ENCODE measurements at places on chromosomes 1 and 21. TPM values are rescaled to one million over a fixed set of nuclear protein-coding genes. Genes with fewer than 3 reads are reported as not detected.

DNA sequence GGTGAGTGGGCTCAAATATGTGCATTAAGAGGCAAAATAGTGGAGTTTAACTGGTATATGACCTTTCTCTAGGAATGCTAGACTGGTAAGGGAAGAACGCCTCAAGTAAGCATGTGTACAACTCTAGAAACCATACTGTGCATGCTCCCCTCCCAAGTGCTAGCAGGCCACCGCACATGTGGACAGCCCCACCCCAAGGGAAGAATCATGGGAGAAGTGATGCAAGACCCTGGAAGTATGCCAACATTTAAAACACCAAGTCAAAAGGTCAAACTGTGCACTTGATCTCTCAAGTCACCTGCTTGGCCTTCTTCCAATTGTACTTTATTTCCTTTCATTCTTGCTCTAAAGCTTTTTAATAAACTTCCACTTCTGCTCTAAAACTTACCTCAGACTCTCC, 120.4 kb downstream of the WDR3 start:
- no peaks in the 10 kb centered on the region for H3K27me3 ChIP-seq
- H3K4me1 ChIP-seq, result no peaks in the 10 kb centered on the region
- H3K36me3 ChIP-seq, result no peaks in the 10 kb centered on the region
- no peak overlapping the region for H3K27ac ChIP-seq

DNA sequence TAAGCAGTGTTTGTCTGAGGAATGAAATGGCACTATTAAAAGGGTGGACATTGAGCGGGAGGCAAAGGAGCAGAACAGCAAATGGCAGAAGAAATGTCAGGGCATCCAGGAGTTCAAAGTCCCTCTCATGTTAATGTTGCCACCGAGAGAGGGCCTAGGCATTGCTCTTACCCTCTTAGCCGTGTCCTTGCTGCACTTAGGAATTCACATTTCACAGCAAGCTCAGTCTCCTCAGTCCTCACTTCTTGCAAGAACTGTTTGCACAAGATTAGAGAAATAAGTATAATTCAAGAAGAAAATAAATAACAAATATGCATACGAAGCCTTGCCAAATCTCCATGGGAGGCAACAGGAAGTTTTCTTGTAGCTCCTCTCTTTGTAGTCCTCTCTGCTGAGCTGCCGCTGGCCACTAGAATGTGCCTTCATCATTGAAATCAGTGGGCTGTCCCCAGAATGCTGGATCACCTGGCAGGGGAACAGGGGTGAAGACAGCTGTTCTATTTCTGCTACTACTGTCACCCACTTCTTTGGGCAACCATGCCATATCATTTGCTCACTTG, 205.8 kb downstream of the ZNF326 start:
- H3K36me3 ChIP-seq, result no peaks in the 10 kb centered on the region
- H3K4me1 ChIP-seq, result peaks cover 2% of the 10 kb centered on the region
- DNase-seq, result no peak
- no peak overlapping the region for H3K4me3 ChIP-seq

- peaks cover 6% of the 10 kb centered on the region for H3K4me1 ChIP-seq
- no peaks in the 10 kb centered on the region for H3K36me3 ChIP-seq
- H3K27ac ChIP-seq, result no peak overlapping the region
- peaks cover 27% of the 10 kb centered on the region for H3K27me3 ChIP-seq
- no peak for DNase-seq
Observed at GRCh38 chr1:202259705-202260104, 66.1 kb downstream of the LGR6 start.

- no peaks in the 10 kb centered on the region for H3K36me3 ChIP-seq
- H3K27me3 ChIP-seq, result no peaks in the 10 kb centered on the region
- H3K4me1 ChIP-seq, result peaks cover 6% of the 10 kb centered on the region
- H3K27ac ChIP-seq, result no peak overlapping the region
- no peak overlapping the region for H3K4me3 ChIP-seq
Observed at GRCh38 chr1:13813398-13814012, 113.5 kb downstream of the PRDM2 start.

DNA sequence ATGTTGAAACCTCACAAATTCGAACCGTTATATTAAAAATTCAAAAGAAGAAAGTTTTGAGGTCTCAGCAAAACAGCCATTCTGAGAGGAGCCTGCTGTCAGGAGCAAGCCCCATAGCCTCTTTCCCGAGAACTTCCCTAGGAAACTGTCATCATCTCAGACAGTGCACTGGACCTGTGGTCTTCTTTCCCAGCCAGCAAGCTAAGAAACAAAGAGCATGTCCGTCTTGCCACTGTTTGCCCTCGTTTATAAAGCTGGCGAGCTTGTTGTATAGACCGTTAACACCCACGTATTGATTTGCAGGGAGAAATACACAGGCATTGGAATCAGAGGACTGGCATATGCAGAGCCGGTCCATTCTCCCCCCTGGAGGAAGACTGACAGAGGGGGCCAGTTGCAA, 407.0 kb downstream of the NPHP4 start:
- H3K27me3 ChIP-seq, result peaks cover 2% of the 10 kb centered on the region
- H3K36me3 ChIP-seq, result no peaks in the 10 kb centered on the region
- no peaks in the 10 kb centered on the region for H3K4me1 ChIP-seq

GRCh38 chr1:172405912-172406311, 14.6 kb upstream of the C1orf105 start:
- peaks cover 3% of the 10 kb centered on the region for H3K27me3 ChIP-seq
- no peak overlapping the region for H3K4me3 ChIP-seq
- H3K36me3 ChIP-seq, result no peaks in the 10 kb centered on the region
- H3K27ac ChIP-seq, result no peak overlapping the region
- H3K4me1 ChIP-seq, result peaks cover 6% of the 10 kb centered on the region
- DNase-seq, result no peak

DNA sequence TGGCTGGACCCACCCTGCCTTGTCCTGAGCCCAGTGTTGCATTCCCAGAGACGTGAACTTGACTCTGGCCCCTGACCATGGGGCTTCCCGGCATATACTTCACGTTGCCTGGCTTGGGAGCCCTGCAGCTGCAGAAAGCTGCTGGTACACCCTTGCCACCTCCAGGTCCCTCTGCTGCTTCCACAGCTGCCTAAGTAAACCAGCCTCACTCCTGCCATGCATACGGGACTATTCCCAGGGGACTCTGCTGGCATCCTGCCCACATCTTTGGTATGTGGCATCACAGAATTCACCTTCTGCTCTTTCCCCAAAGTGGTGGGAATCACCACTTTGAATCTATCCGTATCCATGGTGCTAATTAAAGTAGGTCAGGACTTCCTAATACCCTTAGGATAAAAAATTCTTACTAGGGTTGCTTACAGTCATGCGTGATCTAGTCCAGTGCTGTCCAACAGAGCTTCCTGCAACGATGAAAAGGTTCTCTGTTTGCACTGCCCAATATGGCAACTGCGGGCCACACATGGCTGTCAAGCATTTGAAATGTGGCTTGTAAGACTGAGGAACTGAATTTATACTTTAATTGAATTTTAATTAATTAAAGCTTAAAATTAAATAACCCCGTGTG, 203.0 kb downstream of the GRIK3 start:
- no peaks in the 10 kb centered on the region for H3K27me3 ChIP-seq
- no peak overlapping the region for H3K4me3 ChIP-seq
- DNase-seq, result no peak
- no peaks in the 10 kb centered on the region for H3K36me3 ChIP-seq

- DNase-seq, result no peak
- no peak overlapping the region for H3K27ac ChIP-seq
- no peak overlapping the region for H3K4me3 ChIP-seq
- H3K27me3 ChIP-seq, result no peaks in the 10 kb centered on the region
- peaks cover 19% of the 10 kb centered on the region for H3K4me1 ChIP-seq
Observed at GRCh38 chr1:65178235-65178634, 30.2 kb downstream of the AK4 start.

Gene AGT
- total RNA-seq, result not detected
